Placental pericyte (primary cell): ENCODE measurements at places on chromosomes 7 and 10. TPM values are rescaled to one million over a fixed set of nuclear protein-coding genes. Genes with fewer than 3 reads are reported as not detected.

TMEM229A gene
- not detected in 2 replicates for total RNA-seq

SCRN1 gene
- 90.2 and 122 TPM in 2 replicates for total RNA-seq

HELLS gene
- total RNA-seq = 2.8 and 74.2 TPM in 2 replicates

PKD1L1 gene
- total RNA-seq = under 0.01 and 0.29 TPM in 2 replicates

KCNH2 gene
- 0.22 TPM in 1 of 2 replicates, not detected in the other for total RNA-seq

TEX47 gene
- total RNA-seq = not detected in 2 replicates

FBXO24 gene
- total RNA-seq = 0.66 and 0.86 TPM in 2 replicates

TACC2 gene
- 6.8 and 24.5 TPM in 2 replicates for total RNA-seq

GLUD1 gene
- total RNA-seq = 189 and 290 TPM in 2 replicates

COBL gene
- not detected in 2 replicates for total RNA-seq

FOXL3 gene
- not detected in 2 replicates for total RNA-seq

COPS6 gene
- 122 and 154 TPM in 2 replicates for total RNA-seq

LIPN gene
- total RNA-seq = not detected in 2 replicates

SPDYE9 gene
- total RNA-seq = not detected in 2 replicates

ABCB1 gene
- total RNA-seq = 2.4 TPM in 1 of 2 replicates, not detected in the other

DKK1 gene
- total RNA-seq = 65.2 and 101 TPM in 2 replicates

BTAF1 gene
- total RNA-seq = 41.6 and 49.4 TPM in 2 replicates

ABCC2 gene
- total RNA-seq = 0.22 and 1.0 TPM in 2 replicates

PNLIP gene
- not detected in 2 replicates for total RNA-seq

MKX gene
- total RNA-seq = under 0.01 and 0.14 TPM in 2 replicates

DCLRE1A gene
- 3.7 and 7.9 TPM in 2 replicates for total RNA-seq

RSPH10B2 gene
- total RNA-seq = 0.22 TPM in 1 of 2 replicates, not detected in the other
